D341Med (cell line): ENCODE measurements at places on chromosomes 6 and 20.

- no peak for DNase-seq
Observed at GRCh38 chr6:109170333-109170732, 75.0 kb downstream of the CEP57L1 start.

- no peak for DNase-seq
Observed at GRCh38 chr20:58905236-58905635, 52.7 kb downstream of the GNAS start.

GRCh38 chr6:91523511-91523910 is 936.6 kb upstream of the MAP3K7 start:
- DNase-seq: no peak

DNA sequence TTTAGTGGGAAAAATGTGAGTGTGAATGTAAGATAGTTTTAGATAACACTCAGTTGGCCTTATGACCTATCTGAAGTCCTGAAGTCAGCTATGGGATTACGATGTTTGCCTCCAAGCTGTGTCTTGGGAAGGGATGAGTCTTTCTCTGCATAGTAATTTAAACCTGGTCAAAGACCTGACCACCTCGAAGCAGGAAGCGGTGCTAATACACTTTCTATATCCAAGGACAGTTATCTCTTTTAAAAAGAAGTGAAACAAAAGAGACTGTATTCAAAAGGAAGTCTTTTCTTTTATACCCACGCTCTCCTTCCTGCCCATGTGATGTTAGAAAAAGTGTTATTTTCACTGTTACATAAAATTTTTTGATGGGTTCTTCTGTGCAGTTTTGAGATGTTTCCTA is 94.9 kb downstream of the JARID2 start:
- no peak for DNase-seq

DNA sequence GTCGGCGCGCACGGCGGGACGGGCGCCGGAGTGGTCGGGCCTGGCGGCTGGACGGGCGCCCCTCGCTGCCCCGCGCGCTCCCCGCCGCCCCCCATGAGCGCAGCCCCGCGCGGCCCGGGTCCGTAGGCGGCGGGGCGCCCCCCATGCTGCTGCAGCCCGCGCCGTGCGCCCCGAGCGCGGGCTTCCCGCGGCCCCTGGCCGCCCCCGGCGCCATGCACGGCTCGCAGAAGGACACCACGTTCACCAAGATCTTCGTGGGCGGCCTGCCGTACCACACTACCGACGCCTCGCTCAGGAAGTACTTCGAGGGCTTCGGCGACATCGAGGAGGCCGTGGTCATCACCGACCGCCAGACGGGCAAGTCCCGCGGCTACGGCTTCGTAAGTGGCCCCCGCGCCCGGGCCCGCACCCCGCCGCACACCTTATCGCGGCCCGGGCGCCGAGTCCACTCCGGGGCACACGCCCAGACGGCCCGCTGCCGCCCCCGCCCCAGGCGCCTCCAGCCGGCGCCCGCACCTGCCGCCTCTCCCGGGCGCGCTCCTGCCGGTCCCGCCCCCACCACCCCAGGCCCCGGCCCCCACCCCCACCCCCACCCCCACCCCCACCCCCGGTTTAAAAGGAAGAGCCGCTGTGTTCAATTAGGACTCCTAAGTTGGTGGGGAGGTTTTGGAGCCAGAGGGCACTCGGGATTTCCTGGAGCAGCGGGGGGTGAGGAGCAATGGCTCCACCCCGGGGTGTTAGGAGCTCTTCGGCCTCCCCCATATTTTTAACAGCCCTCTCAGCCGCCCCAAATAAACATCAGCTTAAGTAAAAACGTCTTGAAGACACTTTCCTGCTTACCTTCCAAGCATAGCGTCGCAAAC is 474 bp downstream of the RBM38 start:
- peak; percentile 67 for DNase-seq

GRCh38 chr6:133956416-133957049 is 3.5 kb downstream of the TBPL1 start:
- no peak for DNase-seq

DNA sequence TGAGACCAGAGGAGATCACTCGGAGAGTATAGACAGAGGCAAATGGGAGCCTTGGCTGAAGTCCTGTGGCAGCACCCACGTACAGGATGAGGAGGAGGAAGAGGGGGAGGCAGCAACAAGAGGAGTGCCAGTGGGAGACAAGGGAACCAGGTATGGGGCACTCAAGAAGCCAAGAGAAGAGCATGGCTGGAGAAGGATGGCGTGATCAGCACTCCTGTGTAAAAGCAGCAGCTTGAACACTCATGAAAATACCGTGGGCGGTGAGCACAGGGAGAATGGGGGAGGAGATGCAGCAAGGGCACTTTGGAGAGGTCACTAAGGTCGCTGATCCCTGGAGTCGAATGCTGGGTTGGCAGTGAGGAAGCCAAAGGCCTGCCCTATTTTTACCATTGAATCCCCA is 51.2 kb upstream of the PRND start:
- no peak for DNase-seq

DNA sequence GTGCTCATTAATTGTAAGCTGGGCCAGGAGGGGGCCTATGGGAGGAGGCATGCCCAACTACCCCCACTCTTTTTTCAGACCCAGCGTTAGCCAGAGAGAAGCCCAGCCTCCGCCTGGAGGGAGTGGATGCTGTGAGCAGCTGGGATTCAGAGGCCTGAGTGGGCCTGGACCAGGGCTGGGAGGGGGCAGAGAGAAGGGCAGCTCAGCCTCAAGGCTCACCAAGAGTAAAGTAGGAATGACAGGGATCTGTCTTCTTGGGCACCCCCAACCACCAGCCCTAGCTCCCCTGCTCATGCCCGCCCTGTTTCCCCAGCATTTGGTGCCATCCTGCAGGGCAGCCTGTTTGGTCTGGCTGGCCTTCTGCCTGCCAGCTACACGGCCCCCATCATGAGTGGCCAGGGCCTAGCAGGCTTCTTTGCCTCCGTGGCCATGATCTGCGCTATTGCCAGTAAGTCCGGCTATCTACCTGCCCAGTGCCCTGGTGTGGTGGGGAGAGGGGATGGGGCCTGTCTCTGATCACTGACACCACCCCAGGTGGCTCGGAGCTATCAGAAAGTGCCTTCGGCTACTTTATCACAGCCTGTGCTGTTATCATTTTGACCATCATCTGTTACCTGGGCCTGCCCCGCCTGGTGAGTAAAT is 6.8 kb downstream of the SLC29A1 start:
- DNase-seq: no peak

- DNase-seq: no peak
Observed at GRCh38 chr6:56403745-56404144, 156.4 kb upstream of the COL21A1 start.

DNA sequence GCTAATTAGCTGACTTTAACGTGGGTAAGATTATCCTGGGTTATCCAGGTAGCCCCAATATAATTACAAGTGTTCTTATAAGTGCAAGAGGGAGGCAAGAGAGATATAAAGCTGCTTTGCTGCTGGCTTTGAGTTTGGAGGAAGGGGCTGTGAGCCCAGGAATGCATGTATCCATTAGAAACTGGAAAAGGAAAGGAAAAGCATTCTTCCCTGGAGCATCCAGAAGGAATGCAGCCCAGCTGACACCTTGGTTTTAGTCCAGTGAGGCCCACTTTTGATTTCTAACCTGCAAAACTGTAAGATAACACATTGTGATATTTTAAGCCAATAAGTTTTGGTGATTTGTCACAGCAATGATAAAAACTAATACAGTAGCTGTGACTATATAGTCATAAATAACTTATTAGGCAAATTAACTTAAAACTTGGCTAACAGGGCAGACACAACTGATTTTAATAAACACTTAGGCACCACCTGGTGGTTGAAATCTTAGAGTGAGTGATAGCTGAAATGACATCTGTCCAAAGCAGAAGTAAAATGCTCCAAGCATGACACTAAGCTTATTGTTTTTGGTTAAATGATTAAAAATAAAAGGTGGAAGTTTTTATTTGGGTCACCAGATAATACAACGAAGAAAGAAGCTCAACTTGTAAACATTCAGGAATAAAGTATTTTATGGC is 35.6 kb downstream of the ADGRF4 start:
- no peak for DNase-seq

- DNase-seq: no peak
Observed at GRCh38 chr6:137625808-137626207, 131.6 kb upstream of the OLIG3 start.

- DNase-seq: no peak
Observed at GRCh38 chr20:49699200-49699992, 14.3 kb downstream of the B4GALT5 start.

DNA sequence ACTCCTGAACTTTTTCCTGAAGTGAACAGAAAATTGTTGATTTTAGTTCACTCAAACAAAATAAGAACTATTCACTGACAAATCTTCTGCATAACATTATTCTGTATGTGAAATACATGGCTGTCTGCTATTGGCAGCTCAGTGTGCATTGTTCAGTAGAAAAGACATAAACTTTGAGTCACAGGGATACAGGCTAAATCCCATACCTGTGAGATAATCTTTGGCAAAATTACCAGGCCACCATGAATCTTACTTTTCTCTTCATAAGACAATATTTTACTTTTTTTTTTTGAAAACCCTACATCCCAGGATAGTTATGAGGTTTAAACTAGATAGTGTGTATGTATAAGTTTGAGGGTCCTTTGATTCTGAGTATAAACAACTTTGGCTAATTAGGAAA is 224.8 kb downstream of the GRM1 start:
- no peak for DNase-seq

- DNase-seq: no peak
Observed at GRCh38 chr6:3455147-3455568, 1.7 kb downstream of the SLC22A23 start.

DNA sequence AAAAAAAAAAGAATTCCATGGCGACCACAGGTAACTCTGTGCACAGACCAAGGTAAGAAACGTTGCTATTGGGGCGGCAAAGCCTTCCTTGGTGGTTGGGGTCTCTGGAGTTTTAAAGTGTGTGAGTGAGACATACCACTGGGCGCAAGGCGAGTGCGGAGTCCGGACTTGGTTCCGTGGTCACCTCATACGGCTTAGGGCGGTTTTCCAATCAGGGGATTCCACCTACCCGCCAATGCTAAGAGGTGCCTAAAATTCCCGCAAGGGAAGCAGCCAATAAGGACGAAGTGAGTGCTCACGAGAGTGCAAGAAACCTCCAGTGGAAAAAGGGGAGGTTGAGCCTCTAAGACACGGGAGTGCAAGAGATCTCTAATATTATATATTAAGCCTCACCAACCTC is 68.6 kb upstream of the PRSS16 start:
- DNase-seq: no peak

DNA sequence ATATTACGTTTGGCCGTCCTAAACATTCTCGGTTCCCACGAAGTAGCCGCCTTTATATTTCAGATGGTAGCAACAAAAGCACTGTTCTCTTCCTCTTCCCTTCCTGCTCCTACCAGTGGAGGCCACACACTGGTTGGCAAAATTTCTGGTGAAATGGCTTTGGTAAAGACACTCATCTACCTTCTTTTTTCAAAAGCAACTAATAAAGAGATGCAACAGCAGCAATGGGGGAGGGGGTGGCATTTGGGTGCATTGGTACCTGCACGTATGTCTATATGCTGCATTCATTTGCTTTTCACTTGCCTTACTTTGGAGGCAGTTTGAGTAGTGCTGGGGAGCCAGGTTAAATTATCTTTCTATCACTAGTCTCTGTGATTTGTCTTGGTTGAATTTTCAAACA is 6.0 kb downstream of the POU3F2 start:
- DNase-seq: no peak

DNA sequence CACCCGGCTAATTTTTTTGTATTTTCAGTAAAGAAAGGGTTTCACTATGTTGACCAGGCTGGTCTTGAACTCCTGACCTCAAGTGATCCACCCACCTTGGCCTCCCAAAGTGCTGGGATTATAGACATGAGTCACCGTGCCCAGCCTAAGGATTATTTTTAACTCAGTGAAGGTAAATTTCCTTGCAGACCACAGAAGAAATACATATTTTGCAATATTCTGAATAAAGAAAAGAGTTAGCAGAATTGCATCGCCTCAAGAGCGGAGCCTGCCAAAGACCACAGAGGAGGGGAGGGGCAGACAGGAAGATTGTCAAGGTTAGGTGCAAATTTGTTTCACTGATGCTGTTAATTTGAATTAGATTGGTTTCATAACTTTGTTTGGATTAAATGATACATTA is 47.4 kb downstream of the SOD2 start:
- DNase-seq: no peak

DNA sequence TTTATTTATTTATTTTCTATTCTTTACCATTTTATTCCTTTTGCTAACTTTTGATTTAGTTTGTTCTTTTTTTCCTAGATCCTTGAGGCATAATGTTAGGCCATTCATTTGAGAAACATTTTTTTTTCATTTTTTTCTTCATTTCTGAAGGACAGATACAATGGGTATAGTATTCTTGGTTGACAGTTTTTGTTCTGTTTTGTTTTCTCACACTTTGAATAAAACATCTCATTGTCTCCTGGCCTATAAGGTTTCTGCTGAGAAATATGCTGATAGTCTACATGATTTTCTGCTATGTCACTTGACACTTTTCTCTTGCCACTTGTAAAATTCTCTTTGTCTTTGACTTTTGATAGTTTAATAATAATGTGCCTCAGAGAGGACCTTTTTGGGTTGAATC is 294.6 kb upstream of the EPHA7 start:
- no peak for DNase-seq

DNA sequence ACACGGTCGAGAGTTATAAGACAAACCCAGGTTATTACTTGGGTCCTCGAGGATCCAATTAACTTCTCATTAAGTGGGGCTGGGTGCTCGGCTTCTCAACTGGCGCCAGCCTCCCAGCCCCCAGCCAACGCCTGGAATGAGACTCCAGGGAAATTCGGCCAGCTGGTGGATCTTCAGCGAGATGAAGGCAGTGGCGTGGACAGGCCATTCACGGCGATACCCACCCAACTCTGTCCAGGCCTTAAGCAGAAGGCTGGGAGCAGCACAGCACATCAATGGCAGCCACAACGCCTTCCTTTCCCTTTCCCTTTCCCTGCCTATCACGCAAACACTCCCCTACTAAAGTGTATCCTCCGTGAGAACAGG is 868 bp downstream of the METTL24 start:
- DNase-seq: no peak

DNA sequence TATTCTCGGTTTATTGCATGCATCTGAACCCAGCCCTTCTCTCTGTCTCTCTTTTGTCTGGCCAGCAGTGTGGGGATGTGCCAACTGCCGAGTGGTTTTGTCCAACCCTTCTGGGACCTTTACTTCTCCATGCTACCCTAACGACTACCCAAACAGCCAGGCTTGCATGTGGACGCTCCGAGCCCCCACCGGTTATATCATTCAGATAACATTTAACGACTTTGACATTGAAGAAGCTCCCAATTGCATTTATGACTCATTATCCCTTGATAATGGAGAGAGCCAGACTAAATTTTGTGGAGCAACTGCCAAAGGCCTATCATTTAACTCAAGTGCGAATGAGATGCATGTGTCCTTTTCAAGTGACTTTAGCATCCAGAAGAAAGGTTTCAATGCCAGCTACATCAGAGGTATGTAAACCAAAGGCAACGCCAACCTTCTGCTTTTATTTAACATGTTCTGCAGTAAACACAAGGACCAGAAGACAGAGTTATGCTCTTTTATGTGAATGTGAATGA is 65.8 kb downstream of the ADGRG6 start:
- no peak for DNase-seq

DNA sequence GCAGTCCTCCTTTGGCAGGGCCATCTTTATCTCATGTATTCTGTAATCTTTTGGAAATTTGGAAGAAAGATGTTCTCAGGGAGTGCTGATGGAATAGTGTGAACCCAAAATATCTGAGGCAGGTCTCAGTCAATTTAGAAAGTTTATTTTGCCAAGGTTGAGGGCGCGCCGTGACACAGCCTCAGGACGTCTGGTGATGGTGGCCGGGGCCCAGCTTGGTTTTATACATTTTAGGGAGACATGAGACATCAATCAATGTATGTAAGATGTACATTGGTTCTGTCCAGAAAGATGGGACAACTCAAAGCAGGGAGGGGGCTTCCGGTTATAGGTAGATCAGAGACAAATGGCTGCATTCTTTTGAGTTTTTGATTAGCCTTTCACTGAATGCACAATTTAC is 89.8 kb downstream of the ERMARD start:
- DNase-seq: no peak
